ENCODE measurements at places on chromosomes 3 and 15.

- no peak for DNase-seq
Measured at GRCh38 chr15:51088585-51088984, 6.1 kb downstream of the TNFAIP8L3 start.

GRCh38 chr3:46395210-46395661, 11.6 kb downstream of the CCR5AS start:
- no peak for DNase-seq

DNA sequence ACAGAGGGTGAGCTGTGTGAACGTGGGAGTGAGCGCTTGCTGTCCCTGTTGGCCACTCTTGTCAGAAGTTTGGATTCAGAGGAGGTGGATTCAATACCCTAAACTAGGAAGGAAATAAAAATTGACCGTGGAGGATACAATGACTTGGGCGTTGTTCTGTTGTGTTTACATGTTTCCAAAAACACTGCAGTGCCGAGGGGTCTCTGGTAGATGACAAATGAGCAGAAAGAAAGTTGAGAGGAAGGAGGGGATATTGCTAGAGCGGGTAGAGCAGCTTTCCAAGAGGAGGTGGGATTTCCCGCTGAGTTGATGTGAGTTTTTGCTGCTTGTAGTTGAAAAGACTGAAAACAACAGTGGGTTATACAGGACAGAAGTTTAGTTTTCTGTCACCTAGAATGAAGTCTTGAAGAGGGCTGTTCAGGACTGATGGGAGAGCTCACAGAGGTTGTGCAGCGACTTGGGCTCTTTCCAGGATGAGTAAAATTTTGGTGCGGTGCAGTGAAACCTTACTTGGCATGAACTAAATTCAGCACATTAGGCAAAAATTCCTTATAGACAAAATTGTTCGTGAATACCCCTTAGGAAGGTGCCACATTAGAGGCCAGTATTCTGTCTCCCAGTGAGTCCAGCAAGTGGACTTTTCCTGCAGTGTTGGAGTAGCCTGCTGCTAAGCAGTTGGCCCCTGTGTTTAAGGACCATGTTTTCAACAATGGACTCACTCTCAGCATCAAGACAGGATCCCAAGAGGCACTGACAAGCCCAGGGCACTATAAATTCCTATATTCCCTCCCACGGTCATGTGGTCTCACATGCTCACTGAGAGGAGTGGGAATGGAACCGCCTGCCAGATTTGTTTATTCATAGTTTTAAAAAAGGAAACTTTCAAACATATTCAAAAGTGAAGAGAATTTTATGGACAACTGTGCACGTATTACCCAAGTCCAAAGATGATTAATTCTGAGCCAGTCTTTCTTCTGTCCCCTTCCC, 435.0 kb upstream of the C2CD4B start:
- DNase-seq = no peak

GRCh38 chr15:52057996-52058395, 39.0 kb downstream of the MAPK6 start:
- no peak for DNase-seq

DNA sequence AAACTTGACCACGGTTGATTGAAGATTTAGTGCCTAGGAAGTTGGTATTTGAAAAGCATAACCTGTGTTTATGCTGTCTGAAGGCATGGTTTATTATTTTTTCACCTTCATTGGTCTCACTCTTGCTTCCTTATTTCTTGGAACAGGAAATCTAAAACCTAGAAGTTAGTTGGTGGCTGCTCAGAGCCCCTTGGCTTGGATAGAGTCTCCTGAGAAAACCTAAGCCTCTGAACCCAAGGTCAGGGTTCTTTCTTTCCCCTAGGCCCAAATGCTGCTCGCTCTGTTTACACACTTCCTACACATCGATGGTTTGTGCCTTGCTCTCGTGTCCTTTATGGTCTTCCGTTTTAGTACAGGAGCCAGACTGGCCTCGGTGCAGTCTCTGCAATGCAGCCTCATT, 82.2 kb downstream of the TRAK1 start:
- no peak for DNase-seq

GRCh38 chr15:89839167-89839810, 24.6 kb upstream of the ANPEP start:
- no peak for DNase-seq

GRCh38 chr3:134603480-134603879, 47.3 kb downstream of the KY start:
- DNase-seq = no peak

- DNase-seq = no peak
Measured at GRCh38 chr3:102718651-102719050, 283.8 kb downstream of the ZPLD1 start.

- no peak for DNase-seq
Measured at GRCh38 chr3:159929171-159930141, 59.2 kb upstream of the IL12A start.

GRCh38 chr3:184683900-184684560, 27.8 kb downstream of the MAGEF1 start:
- DNase-seq = no peak

DNA sequence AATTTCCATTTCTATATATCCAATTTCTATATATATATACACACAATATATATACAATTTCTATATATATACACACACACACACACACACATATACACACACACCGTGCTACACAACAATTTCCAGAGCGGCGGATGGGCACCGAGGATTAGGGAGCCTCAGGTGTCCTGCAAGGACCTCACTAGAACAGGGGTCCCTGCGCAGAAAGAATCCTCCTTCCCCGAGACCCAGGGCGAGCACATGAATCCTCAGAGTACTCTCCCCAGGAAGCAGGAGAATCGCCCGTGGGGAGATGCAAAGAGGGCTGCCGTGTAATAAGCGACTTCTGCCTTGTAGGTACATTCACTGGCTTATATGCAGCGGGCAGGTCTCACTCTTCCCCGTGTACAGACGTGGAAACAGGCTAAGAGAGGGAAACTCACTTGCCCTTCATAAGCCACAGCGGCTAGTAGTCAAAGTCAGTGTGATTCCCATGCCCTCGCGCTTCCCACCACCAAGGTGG, 467 bp downstream of the PIF1 start:
- DNase-seq = no peak

GRCh38 chr15:40454904-40455391, 14.2 kb downstream of the BAHD1 start:
- no peak for DNase-seq

GRCh38 chr15:39530480-39531342, 50.2 kb upstream of the THBS1 start:
- DNase-seq = no peak

GRCh38 chr15:58694641-58695398, 54.7 kb downstream of the ADAM10 start:
- no peak for DNase-seq

DNA sequence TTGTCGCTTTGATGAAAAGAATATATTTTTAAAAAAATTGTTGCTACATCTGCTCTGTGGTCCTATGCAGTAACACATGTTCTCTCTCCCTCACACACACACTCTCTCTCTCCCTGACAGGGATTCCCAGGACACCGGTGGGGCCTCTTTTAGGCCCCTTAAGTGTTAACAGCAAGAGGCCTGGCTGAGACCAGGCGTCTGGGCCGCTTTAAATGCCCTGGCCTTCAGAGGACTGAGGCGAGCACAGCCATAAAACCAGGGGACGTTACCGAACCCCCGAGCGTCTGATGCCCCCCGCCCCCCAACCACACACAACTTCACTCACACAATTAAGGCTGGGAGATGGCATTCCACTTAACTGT, 1.7 kb downstream of the BNC1 start:
- DNase-seq = no peak

GRCh38 chr3:123678108-123678511, 93.3 kb upstream of the HACD2 start:
- no peak for DNase-seq

GRCh38 chr3:106457281-106458180, 588.7 kb upstream of the CBLB start:
- DNase-seq = peak; percentile 56

DNA sequence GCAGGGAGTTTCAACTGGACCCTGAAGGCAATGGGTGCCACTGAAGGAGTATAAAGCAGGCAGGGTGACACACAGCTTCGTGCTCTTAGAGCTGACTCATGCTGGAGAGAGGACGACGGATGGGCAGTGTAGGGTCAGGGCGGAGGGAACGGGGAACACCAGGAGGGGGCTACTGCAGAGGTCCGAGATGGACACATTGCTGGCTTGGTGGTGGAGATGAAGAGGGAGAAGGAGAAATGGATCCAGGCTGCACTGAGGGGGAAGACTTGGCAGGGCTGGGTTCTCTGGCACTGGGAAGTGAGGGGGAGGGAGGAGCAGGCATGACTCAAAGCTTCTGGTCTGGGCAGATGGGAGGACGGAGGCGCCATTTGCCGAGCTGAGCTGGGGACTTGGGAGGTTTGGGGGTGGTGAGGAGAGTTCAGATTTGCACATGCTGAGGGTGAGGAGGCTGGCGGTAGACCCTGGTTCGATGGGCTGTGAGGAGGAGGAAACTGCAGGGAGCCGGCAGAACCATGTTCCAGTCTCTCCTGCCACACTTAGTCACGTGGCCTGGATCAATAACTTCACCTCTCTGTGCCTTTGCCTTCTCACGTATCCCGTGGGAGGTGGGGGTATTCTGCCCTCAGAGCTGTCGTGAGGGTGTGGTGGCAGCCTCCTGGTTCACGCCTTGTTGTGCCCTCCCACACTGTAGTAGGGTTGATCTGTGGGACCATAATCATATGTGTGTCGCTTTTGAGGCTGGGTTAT, 4.6 kb upstream of the KCTD6 start:
- DNase-seq = no peak

All from NCI-H1694 (cell line).